ENCODE measurements at places on chromosomes 7 and 10.

GRCh38 chr10:11265484-11265883, 247.8 kb downstream of the CELF2 start:
- DNase-seq: no peak

- no peak for DNase-seq
Measured at GRCh38 chr7:80686576-80686975, 48.1 kb downstream of the CD36 start.

DNA sequence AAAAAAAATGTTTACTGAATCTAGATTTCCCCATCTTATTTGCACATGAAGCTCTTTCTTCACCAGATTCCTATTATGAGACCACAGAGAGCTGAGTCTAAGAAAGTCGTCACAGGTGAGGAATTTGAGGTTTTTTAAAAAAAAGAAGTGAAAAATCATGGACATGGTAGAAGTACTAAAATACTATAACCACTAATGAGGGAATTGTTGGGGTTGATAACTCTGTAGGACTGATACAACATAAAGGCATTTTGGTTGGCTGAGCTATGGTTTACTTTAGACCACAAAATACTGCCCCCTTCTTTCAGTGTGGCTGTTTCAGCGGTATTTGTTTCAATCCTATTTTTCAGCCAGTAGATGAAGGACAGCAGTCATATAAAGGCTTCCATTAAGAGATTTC, 1111.3 kb downstream of the TYW1 start:
- no peak for DNase-seq

DNA sequence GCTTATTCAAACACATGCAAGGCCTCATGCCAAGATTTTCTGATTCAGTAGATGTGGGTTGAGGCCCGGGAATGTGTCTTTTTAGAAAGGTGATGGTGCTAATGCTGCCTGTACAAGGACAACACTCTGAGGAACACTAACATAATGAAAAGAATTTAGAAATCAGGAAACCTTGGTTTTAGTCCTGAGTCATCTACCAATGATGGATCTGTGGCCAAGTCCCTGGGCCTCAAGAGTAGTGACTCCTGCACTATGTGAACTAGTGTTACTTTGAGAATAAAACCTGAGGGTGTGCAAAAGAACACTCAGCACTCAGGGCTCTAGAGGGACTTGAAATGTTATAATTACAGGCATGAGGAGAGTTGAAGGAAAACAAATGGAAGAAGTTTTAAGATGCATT, 741.7 kb upstream of the GALNT17 start:
- DNase-seq: no peak

DNA sequence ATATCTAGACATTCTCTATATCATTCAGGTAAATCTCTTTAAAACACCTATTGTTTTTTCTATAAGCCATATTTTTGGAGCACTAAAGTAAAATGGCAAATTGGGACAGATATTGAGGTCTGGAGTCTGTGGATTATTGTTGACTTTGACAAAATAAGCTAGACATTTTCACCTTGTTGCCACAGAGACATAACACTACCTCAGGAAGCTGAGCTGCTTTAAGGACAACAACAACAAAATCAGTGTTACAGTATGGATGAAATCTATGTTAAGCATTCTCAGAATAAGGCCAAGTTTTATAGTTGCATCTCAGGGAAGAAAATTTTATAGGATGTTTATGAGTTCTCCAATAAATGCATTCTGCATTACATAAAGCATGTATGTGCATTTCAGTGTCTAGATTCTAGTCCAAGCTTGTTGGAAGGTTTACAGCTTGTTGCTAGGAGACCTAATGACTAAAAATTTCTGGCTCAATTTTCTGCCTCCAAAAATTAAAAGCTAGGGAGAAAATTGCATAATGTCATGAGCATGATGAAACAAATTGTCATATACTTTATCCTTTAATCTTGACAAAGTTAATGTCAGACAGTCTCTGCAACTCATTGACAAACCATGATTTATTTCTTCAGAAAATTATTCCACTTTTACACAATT, 18.3 kb downstream of the LIPM start:
- DNase-seq: no peak

GRCh38 chr10:42987575-42987974, 89.3 kb upstream of the RET start:
- DNase-seq: no peak

GRCh38 chr10:33665501-33665900, 331.0 kb upstream of the NRP1 start:
- no peak for DNase-seq

Data from liver (tissue), 10 donors.